ENCODE measurements at places on chromosomes 6 and 20.

- no peak for DNase-seq
These were observed 77.6 kb downstream of the LIN28B start for GRCh38 chr6:105034470-105034869.

- no peak for DNase-seq
These were observed 89.6 kb upstream of the HS3ST5 start for GRCh38 chr6:114432400-114432799.

DNA sequence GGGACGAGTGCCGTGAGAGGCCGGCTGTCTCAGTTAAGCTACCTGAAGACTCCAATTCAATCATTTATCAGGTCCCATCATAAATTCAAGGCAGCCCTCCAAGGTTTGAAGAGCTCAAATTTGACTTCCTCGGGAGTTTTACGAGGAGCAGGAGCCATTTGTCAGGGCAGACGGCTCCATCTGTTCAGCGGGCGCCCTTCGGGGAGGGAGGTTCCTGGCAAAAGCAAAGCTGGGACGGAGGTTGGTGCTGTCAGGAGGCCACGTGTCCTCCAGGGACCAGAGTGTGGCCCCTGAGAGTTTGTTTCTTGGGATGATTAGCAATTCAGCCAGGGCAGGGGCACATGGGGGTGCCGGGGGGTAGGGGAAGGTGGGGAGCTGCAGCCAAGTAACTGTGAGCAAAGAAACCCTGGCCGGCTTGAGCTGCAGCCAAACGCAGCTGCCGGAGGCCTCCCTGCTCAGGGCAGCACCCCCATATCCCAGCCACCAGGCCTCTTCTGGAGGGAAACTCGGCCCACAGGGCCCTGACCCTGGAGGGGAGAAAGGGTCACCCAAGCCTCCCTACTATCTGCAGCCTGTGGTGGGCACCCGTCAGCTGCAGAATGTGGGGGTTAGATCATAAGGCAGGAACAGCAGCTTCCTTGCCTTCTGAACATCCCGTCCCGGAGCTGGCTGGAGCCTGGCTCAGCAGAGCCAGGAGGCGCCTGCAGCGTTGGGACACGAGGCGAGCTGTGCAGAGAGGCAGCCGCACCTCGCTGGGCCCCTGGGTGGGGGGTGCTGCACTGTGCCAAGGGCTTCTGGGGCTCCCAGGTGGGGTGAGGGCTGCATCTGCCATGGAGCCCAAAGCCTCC lies 63.6 kb upstream of the GATA5 start:
- no peak for DNase-seq

- DNase-seq: no peak
These were observed 33.1 kb upstream of the FAM135A start for GRCh38 chr6:70380252-70380651.

- DNase-seq: no peak
These were observed 38.6 kb downstream of the E2F3 start for GRCh38 chr6:20440296-20440695.

DNA sequence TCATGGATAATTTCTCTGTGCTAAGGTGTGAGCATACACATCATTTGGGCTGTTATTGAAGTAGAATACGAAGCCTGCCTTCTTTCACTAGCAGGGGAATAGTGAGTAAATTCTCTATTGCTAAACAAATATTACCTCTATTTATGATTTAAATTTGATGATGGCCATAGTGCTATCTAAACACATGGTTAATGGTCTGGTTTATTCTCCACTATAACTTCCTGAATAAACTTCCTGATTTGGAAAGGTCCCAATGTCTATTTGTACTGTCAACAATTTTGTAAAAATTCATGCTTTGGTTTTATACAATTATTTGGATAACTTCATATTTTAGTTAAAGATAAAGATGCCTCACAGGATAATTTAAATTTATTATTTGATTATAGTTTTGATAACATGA lies 400.8 kb downstream of the ARHGAP18 start:
- DNase-seq: no peak

DNA sequence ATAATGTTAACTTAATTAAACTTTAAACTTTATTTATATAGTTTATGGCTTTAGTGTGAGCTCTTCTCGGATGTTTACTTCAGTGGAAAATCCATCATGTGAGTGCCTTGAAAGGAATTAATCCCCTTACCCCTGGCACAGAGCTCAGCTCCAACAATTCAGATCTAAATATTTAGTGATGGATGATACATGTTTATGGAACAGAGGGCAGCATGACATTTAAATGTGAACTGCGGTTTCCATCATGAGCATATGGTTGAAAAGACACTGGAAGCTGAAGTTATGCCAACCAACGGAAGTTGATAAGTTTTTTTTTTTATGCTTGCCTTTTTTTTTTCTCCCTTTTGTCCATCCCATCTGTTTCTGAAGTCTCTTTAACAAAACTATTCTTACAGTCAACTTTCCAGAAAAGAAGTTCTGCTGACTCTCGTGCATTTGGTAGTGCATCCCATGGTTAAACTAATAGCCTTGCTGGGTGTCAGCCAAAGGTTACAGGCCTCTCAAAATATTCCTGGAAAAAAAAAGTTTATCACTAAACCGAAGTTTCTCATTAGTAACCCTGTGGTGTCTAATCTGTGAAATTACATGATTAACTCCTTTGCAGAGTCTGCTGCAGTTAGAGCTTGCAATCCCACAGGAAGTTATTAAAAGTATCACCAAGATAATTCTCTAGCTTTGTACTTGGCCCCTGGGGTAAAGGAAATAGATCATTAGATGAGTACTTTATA lies 243.9 kb upstream of the TCF21 start:
- no peak for DNase-seq

- no peak for DNase-seq
These were observed 126.4 kb downstream of the SCML4 start for GRCh38 chr6:107697682-107698081.

DNA sequence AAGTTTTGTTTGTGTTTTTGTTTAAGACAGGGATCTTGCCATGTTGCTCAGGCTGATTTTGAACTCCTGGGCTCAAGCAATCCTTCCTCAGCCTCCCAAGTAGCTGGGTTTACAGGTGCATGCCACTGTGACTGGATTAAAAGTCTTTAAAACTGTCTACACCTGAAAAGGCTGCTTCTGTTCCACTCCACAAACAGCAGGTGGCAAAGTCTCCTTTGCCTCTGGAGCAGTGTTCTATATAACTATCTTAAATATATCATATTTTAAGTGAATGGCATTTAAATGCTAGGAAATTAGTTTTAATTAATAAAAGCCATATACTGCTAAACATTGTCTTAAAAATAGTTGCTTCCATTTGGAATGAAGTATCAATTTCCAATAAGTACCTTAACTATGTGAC lies 89.2 kb upstream of the BCLAF1 start:
- no peak for DNase-seq

- no peak for DNase-seq
These were observed 700.6 kb downstream of the HACE1 start for GRCh38 chr6:104159045-104159618.

DNA sequence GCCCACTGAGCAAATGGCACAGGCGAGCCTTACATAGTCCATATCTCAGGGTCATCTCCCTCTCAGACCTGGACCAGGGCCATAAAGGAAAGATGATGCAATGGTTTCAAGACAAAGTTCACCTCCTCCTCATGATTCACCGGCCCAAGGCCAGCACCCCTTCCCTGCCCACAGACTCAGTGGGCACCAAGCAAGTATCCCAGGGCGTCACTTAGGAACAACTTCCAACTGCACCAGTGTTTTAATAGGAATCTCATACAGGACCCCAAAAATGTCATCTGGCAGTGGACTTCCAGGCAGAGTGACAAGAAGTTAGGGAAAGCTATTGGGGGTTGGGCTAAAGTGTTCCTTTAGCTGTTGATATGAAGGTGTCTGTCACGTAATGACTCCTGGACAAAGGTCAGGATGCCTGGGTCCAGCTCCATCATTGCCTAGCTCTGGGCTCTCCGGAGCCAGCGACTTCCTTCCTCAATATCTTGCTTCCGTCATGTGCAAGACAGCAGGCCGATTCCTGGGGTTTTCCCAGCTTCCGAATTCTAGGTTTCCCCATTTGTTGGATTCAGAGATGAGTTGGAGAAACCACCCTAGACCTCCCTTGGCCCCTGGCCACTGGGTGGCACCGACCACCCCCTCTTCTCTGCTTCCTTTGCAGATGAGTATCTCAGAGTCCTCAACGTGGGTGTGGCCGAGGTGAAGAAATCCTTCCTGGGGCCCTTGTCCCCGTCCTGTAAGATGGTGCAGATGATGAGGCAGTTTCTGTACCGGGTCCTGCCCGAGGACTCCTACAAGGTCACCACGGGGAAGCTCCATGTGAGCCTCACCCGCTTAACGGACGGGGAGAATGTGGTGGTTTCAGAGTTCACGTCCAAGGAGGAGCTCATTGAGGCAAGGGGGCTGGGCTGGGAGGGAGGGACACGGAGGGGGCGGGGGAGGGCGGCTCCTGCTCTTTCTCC lies 21.1 kb downstream of the PNPLA1 start:
- DNase-seq: no peak

GRCh38 chr6:155030148-155030720 lies 35.1 kb downstream of the TIAM2 start:
- no peak for DNase-seq

- no peak for DNase-seq
These were observed 1.2 kb downstream of the SLC35B2 start for GRCh38 chr6:44255871-44256774.

DNA sequence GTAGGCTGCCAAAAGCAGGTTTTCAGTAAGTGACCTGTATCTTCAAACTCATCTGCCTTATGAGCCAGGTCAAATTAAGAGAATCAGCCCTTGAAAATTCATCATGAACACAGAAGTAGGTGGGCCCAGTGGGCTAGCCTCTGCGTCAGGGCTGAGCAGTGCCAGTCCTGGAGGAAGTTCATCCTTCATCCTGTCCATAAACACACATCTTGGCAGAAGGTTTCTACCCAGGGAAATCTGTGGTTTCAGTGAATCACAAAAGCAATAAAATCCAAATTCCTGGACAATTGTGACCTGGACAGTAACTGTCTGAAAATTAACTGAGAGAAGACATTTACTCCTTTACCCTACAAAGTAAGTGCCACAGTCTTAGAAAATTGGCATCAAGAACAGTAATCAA lies 72.4 kb downstream of the ATG5 start:
- DNase-seq: no peak

- no peak for DNase-seq
These were observed 54.0 kb upstream of the REV3L start for GRCh38 chr6:111536910-111537527.

DNA sequence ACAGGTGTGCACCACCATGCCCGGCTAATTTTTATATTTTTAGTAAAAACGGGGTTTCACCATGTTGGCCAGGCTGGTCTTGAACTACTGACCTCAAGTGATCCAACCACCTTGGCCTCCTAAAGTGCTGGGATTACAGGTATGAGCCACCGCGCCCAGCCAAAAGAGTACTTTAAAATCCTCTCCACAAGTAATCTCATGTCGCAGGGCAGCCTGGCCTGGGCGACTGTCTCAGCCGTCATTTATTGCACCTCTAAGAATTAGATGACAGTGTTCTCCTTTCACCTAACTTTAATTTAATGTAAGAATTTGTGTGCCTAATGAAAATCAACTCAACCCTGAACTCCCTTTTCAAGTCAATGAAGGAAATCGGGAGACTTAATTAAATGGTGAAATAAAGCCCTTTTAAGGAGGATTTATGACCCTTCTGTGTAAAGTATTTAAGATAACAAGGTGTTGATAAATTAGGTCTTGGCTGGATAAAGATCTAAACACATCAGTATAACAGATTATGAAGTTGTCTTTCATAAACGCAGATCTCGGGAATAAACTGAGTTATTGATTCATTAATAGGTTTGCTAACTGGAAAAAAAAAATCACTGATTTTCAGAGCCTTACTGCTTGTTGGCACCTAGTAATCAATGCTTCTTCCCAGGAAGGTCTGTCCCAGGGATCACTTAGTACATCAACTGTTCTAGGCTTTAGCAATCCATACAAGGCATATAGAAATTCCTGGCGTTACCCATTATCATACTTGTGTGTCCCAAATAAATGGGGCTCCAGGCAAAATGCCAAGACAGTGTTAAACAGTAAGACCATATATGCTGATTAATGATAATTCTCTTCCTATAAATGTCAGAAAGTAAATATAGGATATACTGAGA lies 209.3 kb downstream of the GMDS start:
- no peak for DNase-seq
